ENCODE measurements at places on chromosomes 16 and 17. TPM values are rescaled to one million over a fixed set of nuclear protein-coding genes. Genes with fewer than 3 reads are reported as not detected.

ABCC6 gene
- total RNA-seq: 0.47 TPM

SHCBP1 gene
- total RNA-seq: 9.7 TPM

SLC13A2 gene
- not detected for total RNA-seq

TEN1 gene
- 20.8 TPM for total RNA-seq

MXRA7 gene
- 250 TPM for total RNA-seq

PTX4 gene
- total RNA-seq: not detected

KRTAP17-1 gene
- not detected for total RNA-seq

MC1R gene
- total RNA-seq: 2.6 TPM

UBALD1 gene
- 5.9 TPM for total RNA-seq

TMEM235 gene
- 0.51 TPM for total RNA-seq

OTOP3 gene
- not detected for total RNA-seq

SRCIN1 gene
- 0.14 TPM for total RNA-seq

TRIM72 gene
- not detected for total RNA-seq

NPIPB8 gene
- total RNA-seq: not detected

HAS3 gene
- total RNA-seq: 4.5 TPM

ITFG1 gene
- 75.4 TPM for total RNA-seq

CACNA1G gene
- total RNA-seq: not detected

SAMD14 gene
- 5.1 TPM for total RNA-seq

EEF2K gene
- total RNA-seq: 59.6 TPM

PRSS8 gene
- total RNA-seq: not detected

PPP1R27 gene
- total RNA-seq: not detected

MT1M gene
- 0.34 TPM for total RNA-seq

CPNE2 gene
- total RNA-seq: 92.3 TPM

KRT27 gene
- total RNA-seq: not detected

DUXB gene
- total RNA-seq: not detected

PRAC1 gene
- total RNA-seq: not detected

TMC5 gene
- total RNA-seq: 0.05 TPM

LLGL1 gene
- total RNA-seq: 27.9 TPM

CD300H gene
- total RNA-seq: not detected

SLC6A4 gene
- total RNA-seq: 2.6 TPM

UMOD gene
- total RNA-seq: not detected

ICAM2 gene
- total RNA-seq: 443 TPM
